PC-9 (cell line): ENCODE measurements at places on chromosomes 12 and 14.

- no peak for DNase-seq
These were observed 9.1 kb downstream of the PROX2 start for GRCh38 chr14:74866708-74867389.

DNA sequence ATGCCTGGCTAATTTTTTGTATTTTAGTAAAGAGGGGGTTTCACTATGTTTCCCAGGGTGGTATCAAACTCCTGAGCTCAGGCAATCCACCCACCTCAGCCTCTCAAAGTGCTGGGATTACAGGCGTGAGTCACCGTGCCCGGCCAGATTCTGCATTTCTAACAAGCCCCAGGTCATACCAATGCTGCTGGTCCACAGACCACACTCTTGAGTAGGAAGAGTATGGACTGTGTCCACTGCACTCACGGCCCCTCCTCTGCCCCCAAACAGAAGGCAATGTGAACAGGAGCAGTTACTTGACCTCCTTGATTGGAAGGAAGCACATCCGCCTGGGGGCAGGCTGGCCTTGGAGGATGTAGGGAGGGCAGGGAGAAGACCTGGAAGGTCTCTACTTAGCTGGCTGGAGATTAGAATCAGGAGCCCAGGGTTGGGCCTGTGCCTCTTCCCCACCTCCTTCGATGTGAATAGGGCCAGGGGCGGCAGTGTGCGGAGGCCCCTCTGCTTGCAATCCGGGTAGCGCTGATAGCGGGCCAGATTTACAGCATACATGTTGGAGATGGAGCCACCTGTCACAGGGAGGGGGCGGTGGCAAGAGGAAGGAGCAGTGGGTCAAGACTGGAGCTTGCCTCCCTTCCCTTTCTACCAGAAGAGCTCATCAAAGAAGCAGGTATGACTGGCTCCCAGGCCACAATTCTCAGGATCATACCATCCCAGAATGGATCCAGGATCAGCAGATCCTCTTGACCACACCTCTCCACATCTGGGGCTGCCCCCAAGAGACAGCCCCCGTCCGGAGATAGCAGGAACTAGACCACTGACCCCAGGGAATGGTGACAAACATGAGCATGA, 9.4 kb upstream of the ZNF740 start:
- no peak for DNase-seq

DNA sequence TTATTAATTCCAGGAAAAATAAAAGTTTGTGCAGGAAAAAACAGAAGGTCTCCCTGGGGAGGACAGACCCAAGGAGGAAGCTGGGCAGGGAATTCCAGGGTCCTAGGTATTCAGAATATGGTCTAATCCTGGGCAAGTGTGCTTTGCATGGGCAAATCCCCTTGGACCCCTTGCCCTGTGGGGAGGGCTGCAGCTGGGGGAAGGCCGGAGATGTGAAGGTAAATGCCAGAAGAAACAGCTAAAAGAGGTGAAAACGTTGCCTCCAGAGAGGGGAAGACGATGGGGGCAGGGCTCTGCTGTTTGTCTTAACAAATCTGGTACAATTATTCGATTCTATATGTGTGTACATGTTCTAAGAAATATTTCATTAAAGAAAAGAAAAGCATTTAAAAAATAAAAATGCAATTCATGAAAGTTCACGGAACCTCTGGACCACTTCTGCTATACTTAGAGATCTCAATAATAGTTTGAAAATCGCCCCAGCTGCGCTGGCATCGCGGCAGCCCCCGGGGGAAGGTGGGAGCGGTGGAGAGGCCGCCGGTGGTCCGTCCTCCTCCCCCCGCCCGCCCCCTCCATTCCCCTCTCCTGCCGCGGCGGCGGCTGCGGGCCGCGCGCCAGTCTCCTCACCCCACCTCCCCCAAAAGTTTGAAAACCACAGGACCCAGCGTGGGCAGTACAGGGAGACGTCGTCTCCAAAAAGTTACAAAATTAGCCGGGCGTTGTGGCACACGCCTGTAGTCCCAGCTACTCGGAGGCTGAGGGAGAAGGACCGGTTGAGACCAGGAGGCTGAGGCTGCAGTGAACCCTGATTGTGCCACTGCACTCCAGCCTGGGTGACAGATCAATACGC, 1.5 kb upstream of the PRPF40B start:
- DNase-seq = no peak

DNA sequence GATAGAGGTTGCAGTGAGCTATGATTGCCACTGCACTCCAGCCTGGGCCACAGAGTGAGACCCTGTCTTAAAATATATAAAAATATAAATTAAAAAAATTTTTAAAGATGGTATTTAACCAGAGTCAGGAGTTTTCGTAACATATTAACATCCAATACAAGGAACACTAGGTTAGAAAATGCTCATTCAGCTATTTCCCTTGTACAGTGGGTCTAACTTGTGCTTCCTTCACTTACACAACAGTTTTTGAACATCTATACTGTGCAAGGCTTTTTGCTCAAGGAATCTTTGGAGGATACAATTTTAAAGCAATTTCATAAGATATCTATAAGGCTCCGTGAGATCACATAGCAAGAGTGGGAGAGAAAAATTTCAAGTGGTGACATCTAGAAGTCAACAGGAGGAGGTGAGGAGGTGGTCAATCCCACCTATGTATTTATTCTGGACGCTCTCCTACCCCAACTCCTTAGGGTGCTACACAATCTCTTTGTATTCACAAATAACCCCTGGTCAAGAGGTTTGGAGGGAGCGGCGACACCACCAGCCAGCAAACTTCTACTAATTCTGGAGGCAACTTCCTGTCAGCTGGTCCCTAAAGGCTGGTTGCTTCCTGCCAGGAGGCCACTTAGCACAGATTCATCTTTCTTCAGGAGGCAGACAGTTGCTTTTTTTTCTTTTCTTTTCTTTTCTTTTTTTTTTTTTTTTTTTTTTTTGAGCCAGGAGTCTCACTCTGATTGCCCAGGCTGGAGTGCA, 22.2 kb downstream of the DUSP16 start:
- DNase-seq = no peak

DNA sequence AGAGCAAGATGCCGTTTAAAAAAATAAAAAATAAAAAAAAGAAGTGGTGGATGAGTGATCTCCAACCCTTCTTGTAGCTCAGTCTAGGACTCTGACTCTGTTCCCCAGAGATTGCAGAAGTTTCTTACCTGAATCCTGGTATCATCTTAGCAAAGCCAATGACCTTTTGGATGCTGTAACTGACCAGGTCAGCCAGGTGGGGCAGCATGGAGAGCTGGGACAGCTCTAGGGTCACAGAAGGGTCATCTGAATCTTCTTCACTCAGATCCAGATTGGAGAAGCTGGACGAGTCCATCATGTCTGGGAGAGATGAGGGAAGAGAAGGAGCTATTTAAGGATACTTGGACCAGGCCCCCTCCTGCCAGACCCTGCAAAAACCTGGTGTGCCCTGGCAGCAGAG, 35.8 kb upstream of the HDAC7 start:
- DNase-seq = no peak

- no peak for DNase-seq
These were observed 7.2 kb upstream of the MAP3K9 start for GRCh38 chr14:70816525-70816924.

- no peak for DNase-seq
These were observed 211.5 kb upstream of the CPNE8 start for GRCh38 chr12:39116861-39117260.

DNA sequence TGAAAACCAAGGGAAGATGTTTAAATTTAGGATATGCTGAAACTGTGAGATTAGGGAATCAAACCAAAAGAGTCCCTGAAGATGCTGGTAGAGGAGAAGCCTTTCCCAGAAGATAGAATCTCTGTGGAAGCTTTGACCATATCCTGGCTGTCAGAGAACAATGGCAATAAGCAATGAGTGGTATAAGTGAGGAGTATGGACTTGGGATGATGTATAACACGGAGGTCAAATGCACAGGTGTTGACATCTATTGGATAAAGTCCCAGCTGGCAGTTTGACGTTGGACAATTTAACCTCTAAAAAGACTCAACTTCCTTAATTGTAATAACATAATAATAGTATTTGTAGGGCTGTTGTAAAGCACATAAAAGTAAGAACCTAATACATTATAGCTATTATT, 30.1 kb upstream of the CLEC14A start:
- no peak for DNase-seq

GRCh38 chr14:93115821-93116675, at the start of gene ITPK1:
TSS of gene ITPK1 (minus strand) at chr14:93115925. CDS start at chr14:93115163, 762 bp downstream.
- DNase-seq = no peak

DNA sequence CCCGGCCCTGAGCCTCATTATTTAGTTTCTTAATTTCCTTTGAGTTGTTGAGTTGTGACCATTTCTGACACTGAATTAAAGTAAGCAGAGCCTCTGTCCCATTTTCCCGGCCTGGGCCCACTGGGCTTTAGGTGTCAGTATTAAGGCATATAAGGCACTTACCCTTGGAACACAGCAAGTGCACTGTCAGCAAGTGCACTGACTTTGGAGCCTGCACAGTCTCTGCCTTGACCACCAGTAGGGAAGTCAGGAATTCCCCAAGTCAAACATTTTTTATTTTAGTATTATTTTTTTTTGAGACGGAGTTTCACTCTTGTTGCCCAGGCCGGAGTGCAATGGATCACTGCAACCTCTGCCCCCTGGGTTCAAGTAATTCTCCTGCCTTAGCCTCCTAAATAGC, 56.6 kb downstream of the MAX start:
- DNase-seq = no peak

GRCh38 chr12:121580959-121581685, at the start of gene KDM2B:
TSS of gene KDM2B (minus strand) at chr12:121581023. CDS start at chr12:121580911, 112 bp downstream.
- DNase-seq = no peak

- no peak for DNase-seq
These were observed 43.3 kb downstream of the ADCK1 start for GRCh38 chr14:77843195-77843594.

- no peak for DNase-seq
These were observed 232.1 kb downstream of the CACNA1C start for GRCh38 chr12:2284857-2285256.

GRCh38 chr14:77565994-77566305, 50.5 kb downstream of the SPTLC2 start:
- no peak for DNase-seq

DNA sequence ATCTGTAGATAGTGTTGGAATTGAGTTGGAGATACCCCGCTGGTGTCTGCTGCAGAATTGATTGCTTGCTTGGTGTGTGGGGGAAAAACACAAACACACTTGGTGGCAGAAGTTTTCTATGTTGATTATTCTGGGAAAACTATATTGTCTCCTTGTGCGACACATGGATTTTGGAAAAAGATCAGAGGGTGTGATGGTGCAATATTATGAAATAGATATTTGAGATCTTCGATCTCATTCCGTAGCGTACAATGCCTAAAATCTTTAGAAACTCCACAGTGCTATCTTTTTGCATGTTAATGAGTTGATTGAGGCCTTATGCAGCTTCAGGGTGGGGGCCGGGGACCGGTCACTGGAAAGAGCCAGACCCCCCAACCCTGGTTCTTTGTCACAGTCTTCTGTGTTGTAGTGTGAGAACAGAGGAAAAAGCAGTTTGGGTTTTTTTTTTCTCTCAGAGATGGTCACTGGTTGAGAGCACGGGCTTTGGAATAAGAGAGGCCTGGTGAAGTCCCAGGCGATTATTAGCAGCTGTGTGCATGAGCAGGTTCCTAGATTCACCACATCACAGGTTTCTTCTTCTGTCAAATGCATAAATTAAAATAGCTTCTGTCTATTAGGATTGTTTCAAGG, 88.2 kb downstream of the ST8SIA1 start:
- DNase-seq = no peak

DNA sequence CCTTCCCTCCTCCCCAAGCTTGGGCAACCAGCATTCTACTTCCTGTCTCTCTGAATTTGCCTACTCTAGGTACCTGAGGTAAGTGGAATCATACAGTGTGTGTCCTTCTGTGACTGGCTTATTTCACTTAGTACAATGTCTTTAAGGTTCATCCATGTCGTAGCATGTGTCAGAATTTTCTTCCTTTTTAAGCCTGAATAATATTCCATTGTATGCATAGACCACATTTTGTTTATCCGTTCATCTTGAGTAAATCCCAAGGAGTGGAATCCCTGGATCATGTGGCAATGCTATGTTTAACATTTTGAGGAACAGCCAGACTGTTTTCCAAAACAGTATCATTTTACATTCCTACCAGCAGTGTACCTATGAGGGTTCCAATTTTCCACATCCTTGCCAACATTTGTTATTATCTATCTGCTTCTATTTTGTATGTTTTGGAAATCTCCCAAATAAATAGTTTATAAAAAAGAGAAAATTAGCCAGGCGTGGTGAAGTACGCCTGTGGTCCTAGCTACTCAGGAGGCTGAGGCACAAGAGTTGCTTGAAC, 12.4 kb downstream of the HSP90AA1 start:
- no peak for DNase-seq

- no peak for DNase-seq
These were observed 19.8 kb downstream of the ALDH6A1 start for GRCh38 chr14:74064426-74064825.

DNA sequence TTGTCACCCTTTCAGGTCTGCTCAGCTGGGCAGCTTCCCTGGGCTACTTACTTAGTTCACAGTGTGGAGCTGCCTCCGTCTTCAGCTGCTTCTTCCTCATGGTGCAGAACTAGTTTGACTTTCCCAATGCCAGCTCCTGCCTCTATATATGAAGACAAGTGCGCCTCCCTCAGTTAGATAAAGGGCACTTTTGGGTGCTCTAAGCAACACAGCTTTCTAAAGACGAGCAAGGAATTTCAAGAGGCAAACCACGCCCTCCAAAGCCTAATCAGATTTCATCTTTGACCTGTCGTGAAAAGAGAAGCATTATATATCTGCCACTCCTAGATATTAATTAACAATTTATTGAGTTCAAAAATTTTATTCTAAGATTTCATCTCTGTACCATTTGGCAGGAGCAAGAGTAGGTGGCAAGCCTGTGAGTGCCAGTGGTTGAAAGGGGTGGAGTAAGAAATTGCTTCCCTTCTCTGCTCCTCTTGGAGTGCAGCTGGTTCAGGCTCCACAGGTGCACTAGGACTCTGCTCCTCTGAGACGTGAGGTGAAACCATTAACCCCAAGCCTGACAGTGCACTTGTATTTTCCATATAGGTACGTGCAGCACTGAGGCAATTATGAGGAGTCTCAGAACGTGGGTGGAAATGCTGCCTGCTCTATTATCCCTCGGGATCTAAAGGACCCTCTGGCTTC, 2.1 kb upstream of the SLC11A2 start:
- peak; percentile 56 for DNase-seq

GRCh38 chr14:54652188-54652587, 85.3 kb downstream of the SAMD4A start:
- peak; percentile 98 for DNase-seq

DNA sequence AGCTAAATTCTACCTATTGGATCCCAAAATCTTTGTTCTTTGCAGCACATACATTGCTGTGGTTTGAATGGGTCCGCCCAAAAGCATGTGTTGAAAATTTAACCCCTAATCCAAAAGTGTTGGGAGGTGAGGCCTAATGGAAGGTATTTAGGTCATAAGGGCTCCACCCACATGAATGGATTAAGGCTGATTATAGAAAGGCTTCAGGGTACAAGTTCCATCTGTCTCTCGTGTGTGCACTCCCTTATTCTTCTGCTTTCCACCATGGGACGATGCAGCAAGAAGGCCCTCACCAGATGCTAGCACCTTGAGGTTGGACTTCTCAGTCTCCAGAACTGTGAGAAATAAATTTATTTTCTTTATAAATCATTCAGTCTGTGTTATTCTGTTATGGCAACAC, 190.9 kb downstream of the SOX5 start:
- no peak for DNase-seq
